ENCODE measurements at places on chromosomes 5 and 9.

DNA sequence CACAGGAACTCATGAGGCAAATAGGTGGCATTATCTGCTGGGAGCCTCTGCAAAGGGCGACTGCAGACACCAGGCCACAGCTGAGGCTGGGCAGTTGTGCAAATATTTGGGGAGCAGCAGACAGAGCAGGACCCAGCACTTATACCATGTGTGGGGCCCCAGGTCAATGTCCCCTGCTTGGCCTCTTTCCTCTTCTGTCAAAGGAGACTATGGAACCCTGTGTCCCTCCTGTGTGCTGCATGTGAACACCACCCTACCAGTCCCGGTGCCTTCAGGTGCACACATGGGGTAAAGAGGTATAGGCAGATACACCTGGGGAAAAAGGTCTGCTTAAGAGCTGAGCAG lies 50.8 kb downstream of the ROR2 start:
- no peak for DNase-seq

- no peak for DNase-seq
Measured at GRCh38 chr9:89881431-89881830, 276.6 kb downstream of the GADD45G start.

DNA sequence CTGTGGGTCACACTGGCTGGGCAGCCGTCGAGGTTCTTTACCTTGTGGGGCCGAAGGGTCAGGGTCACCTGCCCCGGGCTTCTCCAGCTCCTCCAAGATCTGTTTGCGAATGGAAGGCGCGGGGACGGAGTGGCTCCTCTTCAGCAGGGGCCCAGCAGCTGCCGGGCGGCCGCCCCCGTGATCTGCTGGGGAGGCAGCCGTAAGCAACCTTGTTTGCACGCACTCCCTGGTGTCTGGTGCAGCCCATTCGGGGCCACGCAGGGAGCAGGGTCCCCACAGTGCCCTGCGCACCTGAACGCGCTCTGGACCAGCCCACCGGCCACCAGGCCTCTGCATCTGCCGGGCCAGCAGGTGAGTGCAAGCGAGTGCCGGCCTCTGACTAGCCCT lies 34.9 kb downstream of the PNPLA7 start:
- no peak for DNase-seq

GRCh38 chr5:107744418-107745330 lies 73.9 kb upstream of the EFNA5 start:
- DNase-seq = no peak

DNA sequence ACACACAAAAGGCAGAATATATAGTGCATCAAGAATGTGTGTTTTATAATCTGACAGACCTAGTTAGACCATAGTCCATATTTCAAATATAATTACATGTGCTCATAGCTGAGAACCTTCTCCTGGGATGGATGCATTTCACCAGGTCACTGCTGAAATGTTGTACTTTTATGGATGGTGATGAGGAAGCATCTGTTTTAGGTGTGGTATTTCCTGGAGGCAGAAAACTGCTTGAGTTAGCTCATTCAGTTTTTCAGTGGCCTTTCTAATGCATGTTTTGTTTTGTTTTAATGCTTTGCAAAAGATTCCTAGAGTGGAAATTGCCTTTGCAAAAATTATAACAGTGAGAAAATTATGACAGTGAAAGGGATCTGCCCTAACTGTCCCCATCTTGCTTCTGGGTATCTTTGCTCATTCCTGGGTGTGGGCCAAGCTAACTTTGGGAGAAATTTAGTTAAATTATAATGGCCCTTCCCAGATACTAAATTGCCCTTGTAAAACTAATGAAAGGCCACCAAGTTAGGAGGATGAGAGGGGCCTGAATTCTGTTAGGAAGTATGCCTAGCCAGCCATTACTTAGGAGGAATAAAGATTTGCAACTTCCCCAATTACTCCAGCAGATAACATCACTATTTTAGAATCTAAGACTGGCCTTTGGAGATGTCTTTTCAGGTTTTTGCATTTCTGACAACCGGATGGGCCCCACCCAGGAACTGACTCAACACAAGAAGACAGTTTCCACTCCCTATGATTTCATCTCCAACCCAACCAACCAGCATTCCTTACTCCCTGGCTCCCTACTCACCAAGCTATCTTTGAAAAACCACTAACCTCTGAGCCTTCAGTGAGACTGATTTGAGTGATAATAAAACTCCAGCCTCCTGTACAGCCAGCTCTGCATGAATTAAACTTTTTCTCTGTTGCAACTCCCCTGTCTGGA lies 7.0 kb upstream of the IL12B start:
- peak; percentile 46 for DNase-seq

DNA sequence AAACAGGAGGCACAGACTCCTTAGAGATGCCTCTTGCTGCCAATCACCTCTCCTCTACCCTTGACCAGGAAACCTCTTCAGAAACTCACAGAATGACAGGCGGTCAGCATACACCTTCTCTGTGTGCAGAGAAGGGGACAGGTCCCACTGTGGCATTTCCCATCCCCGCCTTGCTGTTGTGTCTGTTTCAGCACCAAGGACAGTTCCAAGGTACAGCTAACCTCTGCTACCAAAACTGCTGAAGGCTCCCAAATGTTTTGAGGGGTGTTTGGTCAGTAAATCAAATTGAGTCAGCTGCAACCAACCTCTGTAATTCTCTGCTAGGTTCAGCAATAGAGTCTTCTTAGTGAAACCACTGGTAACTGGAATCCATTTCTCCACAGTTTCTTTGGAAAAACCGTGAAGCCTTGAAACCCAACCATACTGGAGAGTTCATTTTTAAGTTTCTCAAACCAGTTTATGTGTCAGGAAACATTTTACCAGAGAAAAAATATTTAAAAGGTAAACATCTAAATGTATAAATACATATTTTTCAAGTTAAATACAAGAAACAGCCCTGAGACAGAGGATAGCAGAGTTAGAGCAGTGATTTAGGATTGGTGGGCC lies 122.0 kb downstream of the DRD1 start:
- no peak for DNase-seq

DNA sequence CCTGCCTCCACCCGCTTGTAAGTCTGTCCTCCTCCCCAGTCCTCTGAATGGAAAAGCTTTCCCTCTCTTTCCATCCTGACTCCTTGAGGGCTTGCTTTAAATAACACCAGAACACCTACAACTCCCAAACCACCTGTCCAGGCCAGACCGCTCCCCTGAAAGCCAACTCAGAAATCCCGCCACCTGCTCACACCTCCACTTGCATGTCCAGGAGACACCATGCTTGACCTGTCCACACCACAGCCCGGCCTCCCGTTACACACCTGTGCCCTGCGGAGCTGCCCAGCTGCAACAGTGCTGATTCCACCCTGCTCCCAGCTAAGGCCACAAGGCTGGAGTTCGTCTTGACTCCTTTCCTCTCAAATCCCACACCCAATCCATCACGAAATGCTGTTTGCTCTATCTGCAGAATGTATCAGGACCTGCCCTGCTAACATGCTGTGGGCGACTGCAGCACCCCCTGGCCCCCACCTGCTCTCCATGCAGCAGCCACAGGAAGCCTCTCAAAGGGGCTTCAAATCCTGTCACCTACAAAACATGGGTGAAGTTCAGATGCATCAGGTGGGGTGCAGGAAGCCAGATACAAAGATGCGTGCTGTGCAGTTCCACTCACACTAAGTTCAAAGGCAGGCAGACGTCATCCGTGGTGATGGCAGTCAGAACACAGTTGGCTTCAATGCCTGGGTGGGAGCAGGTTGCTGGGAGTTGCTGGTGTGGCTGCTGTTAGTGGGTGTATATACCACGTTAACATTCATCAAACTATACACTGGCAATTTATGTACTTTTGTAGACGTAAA lies 166.0 kb downstream of the ROR2 start:
- DNase-seq = no peak

- DNase-seq = no peak
Measured at GRCh38 chr5:34519489-34520220, 136.5 kb upstream of the RAI14 start.

DNA sequence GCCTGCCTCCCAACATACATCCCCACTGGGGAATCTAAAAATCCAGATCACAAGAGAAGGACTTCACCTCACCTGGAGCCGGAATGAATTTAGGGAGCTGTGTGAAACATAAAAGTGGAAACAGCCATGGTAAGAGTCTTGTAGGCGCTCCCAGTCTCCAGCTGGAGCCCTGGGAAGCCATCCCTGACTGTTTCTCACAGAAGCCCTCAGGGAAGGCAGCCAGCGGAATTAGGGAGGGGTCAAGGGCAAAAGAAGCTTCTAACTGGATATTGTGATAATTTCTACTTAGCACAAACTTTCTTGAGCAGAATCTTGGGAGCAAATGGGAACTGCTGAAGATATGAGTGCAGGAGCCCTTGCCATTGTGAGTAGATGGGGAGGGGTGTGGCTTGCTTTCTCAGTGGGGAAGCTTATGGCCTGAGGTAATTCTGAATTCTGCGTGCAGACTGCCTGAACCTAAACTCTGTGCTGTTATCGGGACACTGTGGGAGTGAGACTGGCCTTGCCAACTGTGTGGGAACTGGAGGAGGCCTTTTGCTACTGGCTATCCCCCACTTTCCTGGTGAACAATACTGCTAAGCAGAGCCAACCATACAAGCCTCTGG lies 174.4 kb upstream of the SMC2 start:
- no peak for DNase-seq

- DNase-seq = no peak
Measured at GRCh38 chr9:110142868-110143481, 65.0 kb downstream of the C9orf152 start.

DNA sequence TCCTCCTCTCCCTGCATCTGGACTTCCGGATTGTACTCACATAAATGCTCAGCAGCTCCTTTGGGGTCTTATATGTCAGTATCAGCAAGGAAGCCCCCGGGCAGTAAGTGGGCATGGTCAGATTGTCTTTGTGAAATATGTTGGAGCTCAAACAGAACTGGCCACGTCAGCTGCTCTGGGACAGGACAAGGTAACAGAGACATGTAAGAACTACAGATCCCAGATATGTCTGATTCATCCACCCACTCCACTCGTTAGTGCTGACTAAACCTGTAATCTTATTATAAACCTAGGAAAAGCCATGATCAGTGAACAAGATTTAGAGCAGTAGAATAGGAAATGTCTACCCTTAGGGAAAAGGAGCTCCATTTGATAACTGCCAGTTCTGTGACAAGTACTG lies 561.8 kb downstream of the CETN3 start:
- DNase-seq = no peak

DNA sequence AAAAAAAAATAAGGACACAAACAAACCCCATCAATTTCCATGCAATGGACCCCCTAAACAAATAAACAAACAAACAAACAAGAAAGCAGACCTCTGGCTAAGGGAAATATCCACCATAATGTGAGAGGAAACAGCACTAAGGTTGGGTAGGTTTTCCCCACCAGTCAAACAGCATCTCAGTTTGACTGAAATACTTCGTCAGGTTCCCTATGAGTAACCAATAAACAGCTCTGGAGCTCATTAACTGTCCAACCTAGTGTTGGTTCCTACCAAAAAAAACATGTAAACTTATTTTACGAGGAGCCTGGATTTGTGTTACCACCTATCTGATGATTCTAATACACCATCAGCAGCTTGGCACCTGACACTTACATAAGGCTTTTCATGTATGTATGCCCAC lies 198.5 kb upstream of the TARS1 start:
- DNase-seq = no peak

GRCh38 chr9:91923145-91923544 lies 26.9 kb downstream of the ROR2 start:
- DNase-seq = no peak

DNA sequence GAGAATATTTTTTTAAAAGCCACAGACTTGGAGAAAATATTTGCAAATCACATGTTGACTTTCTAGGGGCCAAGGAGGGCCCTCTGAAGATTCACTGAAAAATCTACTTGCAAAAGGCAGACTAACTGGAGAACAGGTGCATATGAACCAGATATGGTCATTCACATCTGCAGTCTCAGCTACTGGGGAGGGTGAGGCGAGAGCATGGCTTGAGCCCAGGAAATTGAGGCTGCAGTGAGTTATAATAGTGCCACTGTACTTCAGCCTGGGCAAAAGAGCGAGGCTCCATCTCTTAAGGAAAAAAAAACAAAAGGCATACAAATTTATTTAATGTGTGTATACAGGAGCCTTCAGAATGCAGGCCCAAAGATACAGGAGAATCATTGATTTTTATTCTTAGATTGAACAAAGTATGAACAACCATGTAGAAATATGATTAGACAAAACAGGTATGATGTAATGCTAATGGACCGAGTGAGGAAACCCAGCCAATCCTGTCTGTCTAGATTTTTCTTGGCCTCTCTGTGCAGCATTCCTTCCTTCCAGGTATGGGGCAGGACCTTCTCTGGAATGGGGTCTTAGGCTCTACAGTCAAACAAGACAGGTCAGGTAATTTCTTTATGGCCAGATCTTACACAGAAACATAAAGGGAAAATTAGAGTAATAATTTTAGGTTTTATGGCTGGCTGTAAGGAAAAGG lies 15.3 kb upstream of the SLC27A6 start:
- no peak for DNase-seq

- DNase-seq = no peak
Measured at GRCh38 chr9:129414993-129415941, 205.6 kb downstream of the C9orf50 start.

DNA sequence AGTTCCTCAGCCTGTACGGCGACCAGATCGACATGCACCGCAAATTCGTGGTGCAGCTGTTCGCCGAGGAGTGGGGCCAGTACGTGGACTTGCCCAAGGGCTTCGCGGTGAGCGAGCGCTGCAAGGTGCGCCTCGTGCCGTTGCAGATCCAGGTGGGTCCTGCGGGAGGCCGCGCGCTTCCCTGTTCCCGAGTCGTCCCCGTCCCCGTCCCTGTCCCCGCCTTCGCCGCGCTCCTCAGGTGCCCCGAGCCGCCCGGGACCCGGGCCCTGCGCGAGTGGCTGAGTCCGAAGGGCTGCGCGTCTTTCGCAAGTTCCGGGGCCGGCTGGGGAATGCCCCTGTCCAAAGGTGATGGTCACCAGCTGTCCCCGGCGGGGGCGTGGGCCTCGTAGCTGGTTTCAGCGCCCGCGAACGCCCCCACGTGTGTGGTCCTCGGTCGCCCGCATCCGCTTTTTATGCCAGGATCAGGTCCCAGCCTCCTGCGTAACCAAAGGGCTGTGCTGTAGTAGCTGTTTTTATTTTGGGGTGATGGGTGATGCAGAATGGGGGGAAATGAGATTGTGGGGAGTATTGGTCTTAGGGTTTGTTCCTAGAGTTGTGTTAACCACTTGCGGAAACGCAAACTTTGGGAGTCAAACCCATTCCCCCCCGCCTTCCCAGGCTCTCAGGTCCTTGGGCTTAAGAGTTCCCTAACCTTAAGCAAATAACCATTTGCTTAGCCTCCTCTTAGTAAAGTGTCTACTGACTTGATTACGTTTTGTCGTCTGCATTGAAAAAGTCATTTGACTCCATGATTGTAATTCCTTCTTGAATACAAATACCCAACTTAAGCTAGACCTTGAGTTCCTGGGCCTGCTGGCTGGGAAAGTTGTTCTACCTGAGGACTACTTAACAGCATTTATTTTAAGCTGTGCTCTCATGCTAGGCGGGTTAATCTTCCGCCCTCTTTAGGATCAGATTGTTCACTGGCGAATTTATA lies 663 bp downstream of the ISOC1 start:
- DNase-seq = peak; percentile 13

DNA sequence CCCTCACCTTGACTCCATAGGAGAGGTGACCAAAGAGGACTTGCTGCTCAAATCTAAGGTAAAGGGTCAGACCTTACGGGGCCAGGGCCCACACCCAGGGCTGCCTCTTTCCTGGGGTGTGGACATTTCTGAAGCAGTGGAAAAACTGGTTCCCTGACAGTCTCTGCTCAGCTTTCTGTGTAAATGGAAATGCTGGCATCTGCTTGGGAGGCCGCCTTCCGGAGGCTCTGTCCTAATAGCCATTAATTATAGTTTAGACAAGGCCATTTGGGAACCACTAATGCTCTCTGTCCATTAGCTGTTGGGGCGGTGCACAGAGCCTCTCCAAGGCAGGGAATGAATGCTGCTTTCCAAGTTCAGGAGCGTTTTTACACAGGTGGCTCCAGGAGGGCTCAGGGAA lies 17.3 kb downstream of the USP20 start:
- no peak for DNase-seq

- DNase-seq = no peak
Measured at GRCh38 chr5:173689737-173690360, 73.4 kb upstream of the BOD1 start.

Measured in amniotic stem cell (primary cell).